ENCODE measurements at places on chromosomes 16 and 17.
A peak's percentile ranks its signal among the peaks of the same experiment; 100 is the strongest.

DNA sequence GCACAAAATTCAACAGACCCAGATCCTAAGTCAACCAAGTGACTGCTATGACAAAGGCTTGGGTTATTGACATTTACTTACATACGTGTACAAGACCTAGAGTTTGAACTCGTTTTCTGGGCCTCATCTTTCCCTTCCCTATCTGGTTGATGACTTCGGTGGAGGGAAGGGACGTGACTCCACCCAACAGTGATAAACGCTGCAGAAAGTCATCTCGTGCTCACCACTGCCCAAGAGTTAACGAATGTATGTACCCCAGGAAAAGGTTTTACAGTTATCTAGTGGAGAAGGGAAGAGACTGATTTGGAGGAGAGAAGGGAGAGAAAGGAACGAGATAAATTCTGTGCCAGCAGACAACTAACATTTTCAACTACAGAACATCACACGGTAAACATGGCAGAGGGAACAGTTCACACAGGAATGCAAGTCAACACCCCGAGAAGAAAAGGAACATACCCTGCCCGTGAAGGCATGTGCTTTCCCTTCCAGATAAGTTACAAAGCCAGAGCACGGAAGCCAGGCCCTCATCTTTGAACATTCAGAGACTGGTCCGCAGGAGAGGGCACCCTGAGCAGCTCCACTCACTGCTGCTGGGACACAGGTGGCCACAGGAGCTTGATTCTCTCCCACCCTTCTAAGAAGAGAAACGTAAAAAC, 13.9 kb upstream of the CYTH1 start:
- DNase-seq, result no peak

DNA sequence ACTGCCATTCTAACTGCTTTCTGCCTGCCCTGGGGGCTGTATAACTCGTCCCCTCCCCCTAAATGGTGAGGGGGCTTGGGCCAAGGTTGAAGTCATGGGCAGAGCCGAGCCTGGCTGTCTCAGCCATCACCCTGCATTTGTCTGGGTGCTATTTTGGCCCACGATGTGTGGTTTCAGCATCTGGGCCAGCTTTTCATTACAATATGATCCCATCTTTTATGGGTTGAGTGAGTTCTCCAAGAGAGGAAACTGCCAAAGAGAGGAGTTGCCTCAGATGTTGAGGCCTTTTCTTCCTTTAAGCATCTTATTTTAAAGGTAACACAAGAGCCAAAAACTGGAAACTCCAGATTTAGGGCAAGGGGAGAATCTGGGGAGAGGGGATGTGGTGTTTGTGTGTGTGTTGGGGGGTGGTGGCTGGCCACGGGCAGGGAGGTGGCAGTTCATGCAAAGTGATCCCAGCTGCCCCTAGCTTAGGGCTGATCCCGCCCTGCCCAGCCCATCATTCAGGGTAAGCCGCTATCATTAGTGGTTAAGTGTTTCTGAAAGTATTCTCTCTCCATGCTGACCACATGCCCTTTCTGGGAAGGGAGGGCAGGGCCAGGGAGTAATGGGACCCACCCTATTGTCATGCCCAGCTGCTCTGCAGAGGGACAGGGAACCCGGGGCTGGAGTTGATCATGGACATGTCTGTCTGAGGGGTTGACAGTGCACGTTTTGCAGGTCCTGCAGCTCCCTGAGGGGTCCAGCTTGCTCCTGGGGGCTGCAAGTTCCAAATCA, 83.2 kb upstream of the CLEC18A start:
- DNase-seq, result no peak

GRCh38 chr16:60225541-60225940, 1491.4 kb upstream of the GOT2 start:
- no peak for DNase-seq

- DNase-seq, result peak; percentile 43
These were observed 1.9 kb downstream of the PRR15L start for GRCh38 chr17:47955497-47956461.

GRCh38 chr17:16052486-16052885, 52.9 kb downstream of the TTC19 start:
- no peak for DNase-seq

- DNase-seq, result no peak
These were observed 265.9 kb downstream of the SOX9 start for GRCh38 chr17:72386619-72387237.

DNA sequence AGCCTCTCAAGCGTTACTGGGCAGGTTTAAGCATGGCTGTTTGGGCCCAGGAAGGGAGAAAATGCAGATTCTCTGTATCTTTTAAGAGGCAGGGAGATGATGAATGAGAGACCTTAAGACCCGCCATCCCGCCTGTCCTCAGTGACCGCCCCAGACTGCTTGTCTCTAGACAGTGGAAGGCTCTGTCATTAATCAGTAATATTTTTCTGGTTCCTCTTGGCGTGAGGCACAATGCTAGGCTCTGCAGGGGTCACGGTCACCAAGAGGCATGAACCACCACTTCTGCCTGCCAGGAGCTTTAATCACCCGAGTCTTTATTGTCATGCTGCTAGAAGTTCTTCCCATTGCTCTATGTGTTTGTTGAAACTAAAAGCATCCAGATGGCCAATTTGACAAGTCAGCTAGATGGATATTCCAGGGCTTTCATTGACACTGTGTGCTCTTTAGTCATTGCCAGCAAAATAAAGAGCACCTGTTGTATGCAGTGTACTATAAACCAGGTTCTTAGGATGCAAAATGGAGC, 3.2 kb downstream of the SLC6A2 start:
- DNase-seq, result no peak

DNA sequence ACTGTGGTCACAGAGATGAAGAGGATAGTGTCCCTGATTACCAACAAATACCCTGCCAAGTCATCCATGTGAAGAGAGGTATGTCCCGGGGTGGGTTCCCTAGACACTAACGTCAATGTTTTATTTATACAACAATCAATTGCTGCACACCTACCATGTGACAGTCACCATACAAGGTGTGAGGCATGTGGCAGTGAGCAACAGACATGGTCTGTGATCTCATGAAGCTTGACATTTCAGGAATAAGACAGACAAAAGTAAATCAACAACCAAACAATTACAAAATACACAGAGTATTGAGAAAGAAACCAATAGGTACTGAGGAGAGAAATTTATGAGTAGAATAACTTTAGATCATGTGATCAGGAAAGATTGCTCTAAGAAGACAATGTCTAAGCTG, 268.6 kb downstream of the MRTFB start:
- no peak for DNase-seq

GRCh38 chr16:4388271-4389021, 16.8 kb downstream of the VASN start:
- no peak for DNase-seq

- DNase-seq, result peak; percentile 63
These were observed 781 bp downstream of the ARHGDIA start for GRCh38 chr17:81870131-81870980.

DNA sequence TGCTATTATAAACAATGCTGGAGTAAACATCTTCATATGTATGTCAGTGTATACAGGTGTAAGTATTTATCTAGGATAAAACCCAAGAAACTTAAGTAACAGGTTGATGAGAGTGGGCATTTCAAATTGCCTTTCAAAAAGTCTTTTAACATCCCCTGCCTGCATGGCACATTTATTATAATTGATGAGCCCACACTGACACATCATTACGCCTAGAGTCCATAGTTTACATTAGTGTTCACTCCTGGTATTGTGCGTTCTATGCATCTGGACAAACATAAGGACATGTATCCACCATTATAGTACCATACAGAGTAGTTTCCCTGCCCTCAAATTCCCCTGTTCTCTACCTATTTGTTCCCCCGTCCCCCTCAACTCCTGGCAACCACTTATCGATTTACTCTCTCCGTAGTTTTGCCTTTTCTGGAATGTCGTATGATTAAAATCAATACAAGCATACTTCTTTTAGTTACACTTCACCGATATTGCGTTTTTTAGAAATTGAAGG, 53.7 kb downstream of the NACA2 start:
- no peak for DNase-seq

DNA sequence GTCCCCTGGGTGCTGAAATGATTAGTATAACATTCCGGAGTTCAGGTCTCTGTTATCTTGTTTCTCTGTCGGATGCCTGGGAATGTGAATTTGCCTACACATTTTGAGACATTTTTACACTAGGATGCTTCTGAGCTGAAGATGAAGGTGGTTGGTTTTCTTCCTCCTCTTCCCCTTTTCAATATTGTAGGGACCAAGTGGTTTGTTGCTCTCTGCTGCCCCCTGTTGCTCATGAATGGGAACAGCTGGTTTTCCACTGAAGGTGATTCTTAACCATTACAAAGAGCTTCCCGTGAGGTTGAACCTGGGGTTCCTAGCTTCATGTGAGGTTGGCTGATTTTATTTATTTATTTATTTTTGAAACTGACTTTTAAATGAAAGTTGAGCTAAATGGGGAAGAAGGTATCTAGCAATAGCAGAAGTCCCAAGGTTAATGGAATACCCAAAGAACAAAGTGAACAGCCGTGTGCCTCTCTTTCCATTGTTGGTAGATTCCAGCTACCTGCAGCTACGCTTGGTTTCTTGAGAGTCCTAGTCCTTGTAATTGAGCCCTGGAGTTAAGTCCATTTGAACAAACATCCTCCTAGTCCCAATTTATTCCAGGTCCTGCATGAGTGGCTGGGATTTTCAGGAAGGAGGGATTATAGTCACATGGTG, 983.9 kb upstream of the EEF2KMT start:
- peak; percentile 46 for DNase-seq
